ENCODE measurements at places on chromosomes 2 and 18.

DNA sequence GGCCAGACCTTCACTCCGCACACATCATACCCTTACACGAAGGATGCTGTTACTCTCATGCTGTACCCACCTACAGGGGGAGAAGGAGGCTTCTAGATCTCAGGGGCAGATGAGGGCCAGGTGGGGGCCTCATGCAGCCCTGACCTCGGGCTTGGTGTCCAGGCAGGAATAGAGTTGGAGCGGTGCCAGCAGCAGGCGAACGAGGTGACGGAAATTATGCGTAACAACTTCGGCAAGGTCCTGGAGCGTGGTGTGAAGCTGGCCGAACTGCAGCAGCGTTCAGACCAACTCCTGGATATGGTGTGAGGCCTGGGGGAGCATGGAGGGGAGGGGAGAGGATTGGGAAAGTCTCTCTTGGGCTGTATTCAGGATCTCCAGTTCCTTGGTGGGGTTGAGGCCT, 4.0 kb upstream of the RNF181 start:
- DNase-seq, result no peak

- DNase-seq, result no peak
These were observed 941 bp upstream of the SGO2 start for GRCh38 chr2:200525066-200525465.

DNA sequence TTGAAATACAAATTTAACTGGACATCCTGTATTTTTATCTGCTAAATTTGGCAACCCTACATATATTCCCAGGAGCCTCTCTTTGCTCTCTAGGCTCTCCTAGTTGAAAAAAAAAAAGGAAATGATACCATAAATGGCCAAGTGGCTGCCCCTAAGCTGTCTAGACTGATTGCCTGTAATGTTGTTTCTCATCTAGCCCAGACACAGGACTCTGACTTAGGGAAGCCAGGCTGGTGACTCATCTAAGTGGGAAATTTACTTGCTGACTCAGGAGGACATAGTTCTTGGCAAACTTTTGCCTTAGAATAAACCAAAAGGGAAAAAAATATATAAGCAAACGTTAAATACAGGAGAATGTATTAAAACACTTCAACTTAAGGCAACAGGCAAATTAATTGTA, 14.6 kb upstream of the ITGAV start:
- DNase-seq, result peak; percentile 37

DNA sequence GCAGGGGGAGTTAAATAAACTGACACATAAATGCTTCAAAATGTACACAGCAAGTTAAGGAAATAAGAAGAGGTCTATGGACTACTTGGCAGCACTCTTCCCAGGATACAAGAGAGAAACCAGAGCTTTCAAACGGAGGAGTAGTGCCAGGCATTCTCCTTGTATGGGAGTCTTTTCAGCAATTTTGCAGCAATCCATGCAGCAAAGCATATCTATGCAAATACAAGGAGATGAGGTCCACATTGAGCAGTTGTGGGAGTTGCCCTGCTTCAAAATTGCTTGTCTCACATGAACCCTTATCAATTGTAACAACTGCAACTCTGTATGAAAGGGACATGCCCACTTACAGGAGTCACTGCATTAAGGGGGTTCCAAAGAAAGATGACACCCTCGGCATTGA, 37.8 kb downstream of the SCN9A start:
- DNase-seq, result no peak

DNA sequence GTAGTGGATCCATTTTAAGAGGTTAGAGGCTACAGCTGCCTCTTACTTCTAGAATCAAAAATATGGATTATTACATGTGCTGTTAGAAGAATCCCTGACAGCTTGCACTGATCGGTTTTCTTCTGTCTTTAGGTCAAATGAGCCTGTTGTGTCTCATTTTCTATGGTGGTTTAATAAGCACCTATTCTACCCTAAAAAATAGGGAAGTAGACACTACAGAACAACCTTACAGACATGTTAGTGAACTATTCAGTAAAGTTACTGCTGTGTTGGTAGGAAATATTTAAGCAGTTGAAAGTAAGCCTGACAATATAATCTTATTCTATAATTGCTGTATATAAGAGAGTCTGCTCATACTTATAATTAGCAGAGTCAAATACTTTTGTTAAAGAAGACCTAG, 168.5 kb upstream of the NOSTRIN start:
- no peak for DNase-seq

Data from putamen (tissue), 1 donor.